ENCODE measurements at places on chromosomes 4 and X.

- no peak for DNase-seq
Measured at GRCh38 chr4:13535708-13536361, 8.5 kb downstream of the NKX3-2 start.

DNA sequence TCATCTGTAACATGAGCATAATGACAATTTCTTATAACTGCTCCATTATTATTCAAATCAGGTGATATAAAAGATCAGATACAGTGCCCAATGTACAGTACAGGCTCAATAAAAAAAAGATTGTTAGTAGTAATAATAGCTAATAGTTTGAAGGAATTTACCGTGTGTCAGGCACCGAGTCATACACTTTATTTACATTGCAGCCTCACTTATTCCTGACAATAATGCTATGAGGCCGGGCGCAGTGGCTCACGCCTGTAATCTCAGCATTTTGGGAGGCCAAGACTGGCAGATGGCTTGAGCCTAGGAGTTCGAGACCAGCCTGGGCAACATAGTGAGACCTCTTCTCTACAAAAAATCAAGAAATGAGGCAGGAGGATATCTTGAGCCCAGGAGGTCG lies 10.1 kb upstream of the MAP7D3 start:
- no peak for DNase-seq

GRCh38 chr4:181957088-181957487 lies 286.1 kb upstream of the TENM3 start:
- no peak for DNase-seq

DNA sequence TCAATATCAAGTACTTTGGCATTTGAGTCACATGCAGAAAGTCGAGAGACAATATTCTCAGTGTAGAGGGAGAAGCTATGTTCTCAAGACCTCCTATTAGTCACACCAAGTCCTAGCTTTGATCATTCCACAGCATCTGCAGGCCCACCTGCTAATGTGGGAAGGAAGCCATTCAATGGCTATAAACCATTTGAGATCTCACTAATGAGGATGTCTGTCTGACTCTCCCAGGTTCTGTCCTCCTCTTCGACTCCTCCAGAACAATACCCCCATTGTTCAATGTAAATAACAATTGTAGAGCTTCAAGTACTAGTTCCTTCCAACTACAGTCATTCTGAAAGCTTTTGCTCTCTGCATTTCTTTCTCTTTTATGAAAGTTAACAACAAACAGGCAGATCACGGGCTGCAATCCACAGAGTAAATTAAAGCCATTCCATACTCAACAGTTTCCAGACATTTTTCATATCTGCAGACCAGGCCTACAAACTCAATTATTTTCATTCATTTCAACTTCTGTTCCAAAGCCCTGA lies 140.2 kb upstream of the EDNRA start:
- DNase-seq = no peak

GRCh38 chr4:76691807-76692582 lies 205.9 kb downstream of the SOWAHB start:
- no peak for DNase-seq

DNA sequence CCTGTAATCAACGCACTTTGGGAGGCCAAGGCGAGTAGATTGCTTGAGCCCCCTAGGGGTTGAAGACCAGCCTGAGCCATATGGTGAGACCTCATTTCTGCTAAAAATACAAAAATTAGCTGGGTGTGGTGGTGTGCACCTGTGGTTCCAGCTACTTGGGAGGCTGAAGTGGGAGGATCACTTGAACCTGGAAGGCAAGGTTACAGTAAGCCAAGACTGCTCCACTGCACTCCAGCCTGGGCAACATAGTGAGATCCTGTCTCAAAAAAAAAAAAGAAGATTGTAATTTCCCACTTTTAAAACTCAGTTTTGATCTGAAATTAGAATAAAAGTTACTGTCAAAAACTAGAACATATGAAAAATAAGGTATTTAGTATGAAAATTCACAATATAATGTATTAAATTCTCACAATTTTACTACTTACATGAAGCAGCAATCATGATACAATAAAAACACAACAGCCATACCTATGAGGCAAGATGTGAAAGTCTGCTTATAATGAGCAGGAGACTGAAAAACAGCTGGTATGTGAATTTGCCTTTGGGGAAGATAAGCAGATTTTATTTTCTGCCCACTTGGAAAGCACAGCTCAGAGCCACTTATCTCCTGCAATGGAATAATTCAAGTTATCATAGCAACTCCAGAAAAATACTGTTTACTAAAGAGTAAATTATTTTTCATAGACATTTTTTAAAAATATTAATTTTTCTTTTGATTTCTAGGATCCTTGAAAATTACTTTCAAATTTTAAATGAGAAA lies 50.6 kb downstream of the ZGRF1 start:
- no peak for DNase-seq

- no peak for DNase-seq
Measured at GRCh38 chr4:152424977-152425376, 110.9 kb downstream of the FBXW7 start.

DNA sequence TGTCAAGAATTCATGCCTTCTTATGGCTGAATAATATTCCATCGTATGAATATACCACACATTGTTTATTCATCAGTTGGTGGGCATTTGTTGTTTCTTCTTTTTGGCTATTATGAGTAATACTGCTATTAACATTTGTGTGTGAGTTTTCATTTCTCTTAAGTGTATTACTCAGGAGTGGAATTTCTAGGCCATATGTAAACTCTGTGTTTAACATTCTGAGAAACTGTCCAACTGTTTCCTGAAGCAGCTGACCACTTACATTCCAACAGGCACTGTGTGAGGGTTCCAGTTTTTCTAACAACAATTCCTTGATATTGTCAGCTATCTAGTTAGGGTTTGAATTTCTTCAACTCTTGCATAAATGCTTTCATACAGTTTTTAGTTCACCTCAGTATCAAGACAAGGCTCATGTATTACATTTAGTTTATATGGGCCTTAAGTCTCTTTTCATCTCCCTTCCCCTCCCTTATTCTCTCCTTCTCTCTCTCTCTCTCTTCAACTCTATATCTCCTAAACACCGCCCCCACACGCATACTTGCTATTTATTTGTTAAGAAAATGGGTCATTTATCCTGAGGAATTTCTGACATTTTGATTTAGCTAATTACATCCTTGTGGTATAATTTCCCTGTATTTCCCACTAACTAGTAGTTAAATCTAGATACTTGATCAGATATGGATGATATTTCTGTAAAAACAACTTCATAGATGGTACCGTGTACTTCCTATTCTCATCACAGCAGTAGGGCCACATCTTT lies 77.4 kb downstream of the WDR19 start:
- no peak for DNase-seq

- DNase-seq = no peak
Measured at GRCh38 chr4:153927451-153927850, 138.6 kb upstream of the SFRP2 start.

DNA sequence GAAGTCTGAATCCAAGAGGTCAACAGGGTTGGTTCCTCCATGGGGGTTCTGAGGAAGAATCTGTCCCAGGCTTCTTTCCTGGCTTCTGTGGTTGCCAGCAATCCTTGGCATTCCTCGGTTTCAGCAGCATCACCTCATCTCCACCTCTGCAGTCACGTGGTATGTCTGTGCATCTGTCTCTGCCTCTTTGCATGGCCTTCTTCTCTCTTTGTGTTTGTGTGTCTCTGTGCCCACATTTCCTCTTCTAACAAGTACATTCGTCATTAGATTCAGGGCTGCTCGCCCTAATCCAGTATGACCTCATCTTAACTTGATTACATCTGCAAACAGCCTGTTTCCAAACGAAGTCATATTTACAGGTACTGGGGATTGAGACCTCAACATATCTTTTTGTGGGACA lies 114.0 kb downstream of the BCOR start:
- DNase-seq = no peak

DNA sequence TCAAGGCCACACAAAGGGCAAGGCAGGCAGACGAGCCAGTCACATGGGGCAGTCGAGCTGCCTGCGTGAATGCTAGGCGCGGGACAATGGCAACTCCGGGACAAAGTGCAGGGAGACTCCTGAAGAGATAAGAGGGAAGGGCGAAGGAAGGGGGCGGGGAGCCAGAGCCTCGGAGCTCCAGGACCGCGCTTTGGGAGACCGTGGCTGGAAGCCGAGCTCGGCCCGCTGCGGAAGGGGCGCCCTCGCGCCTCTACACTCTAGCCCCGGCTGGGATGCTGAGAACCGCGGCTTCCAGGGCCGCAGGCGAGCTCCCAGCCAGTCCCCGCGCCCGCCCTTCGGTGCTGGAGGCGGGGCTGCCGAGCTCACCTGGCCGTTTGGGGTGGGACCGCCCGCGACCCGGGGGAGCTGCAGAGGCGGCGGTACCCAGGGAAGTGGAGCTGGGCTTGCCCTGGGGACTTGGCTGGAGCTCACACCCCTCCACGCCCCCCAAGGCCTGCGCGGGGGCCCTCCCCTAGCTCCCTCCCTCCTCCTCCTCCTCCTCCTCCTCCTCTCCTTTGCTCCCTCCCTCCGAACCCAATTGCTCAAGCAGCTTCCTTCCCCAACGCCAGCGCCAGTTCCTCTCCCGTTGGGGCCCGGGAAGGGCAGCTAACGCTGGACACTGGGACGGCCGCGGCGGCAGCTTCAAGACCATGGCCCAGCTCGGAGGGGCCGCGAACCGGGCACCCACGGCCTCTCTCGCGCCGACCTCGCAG lies at the start of gene SOWAHD:
Gene SOWAHD (plus strand): TSS at position 610 of the 752 bp plus-strand sequence. CDS start 80 bp downstream, at position 690.
- DNase-seq = no peak

- DNase-seq = no peak
Measured at GRCh38 chr4:154218051-154218450, 273.5 kb downstream of the DCHS2 start.

GRCh38 chr4:129929052-129929451 lies 833.1 kb downstream of the C4orf33 start:
- DNase-seq = no peak

GRCh38 chr4:98570151-98570797 lies 88.1 kb downstream of the TSPAN5 start:
- no peak for DNase-seq

GRCh38 chr4:43411226-43411625 lies 518.7 kb downstream of the GRXCR1 start:
- no peak for DNase-seq

DNA sequence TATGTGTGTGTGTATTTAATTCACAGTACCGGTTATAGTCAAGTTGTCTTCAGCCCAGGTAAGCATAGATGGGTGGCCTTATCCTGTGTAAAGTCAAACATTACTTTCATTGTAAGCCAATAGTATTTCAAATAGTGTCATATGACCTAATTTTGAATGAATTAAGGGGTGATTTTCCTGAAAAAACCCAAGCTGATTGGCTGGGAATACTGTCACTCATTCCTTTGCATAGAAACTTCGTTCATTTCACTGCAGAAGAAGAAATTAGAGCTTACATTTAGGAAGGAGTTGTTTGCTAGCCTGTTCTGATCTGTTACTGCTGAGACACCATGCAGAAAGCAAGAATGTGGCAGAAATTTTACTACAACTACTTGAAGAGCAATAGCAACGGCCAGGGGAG lies 45.4 kb downstream of the SMARCAD1 start:
- no peak for DNase-seq

- DNase-seq = no peak
Measured at GRCh38 chrX:19195243-19195610, 73.0 kb upstream of the ADGRG2 start.

DNA sequence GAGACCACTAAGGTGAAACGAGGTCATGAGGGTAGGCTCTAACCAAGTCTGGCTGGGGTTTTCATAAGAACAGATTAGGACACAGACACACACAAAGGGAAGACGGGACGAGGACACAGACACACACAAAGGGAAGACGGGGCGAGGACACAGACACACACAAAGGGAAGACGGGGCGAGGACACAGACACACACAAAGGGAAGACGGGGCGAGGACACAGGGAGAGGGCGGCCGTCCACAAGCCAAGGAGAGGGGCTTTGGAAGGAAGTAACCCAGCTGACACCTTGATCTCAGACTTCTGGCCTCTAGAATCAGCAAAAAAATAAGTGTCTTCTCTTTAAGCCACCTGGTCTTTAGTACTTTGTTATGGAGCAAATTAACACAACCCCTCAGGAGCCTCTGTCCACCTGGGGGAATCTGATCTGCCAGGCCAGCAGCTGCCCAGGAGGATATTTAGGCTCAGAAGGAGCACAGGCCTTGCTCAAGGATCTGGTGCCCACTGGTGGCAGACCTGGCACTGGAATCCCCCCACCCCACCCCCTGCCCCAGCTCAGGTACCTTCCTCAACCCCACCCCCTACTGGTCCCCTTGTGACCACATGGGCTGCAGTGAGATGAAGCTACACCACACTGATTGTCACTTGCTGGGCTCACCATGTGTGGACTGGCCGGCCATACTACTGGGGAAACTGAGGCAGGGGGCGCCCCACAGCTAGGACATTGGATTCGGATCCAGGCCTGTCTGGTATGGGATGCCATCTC lies 2.8 kb downstream of the ABLIM2 start:
- DNase-seq = no peak

DNA sequence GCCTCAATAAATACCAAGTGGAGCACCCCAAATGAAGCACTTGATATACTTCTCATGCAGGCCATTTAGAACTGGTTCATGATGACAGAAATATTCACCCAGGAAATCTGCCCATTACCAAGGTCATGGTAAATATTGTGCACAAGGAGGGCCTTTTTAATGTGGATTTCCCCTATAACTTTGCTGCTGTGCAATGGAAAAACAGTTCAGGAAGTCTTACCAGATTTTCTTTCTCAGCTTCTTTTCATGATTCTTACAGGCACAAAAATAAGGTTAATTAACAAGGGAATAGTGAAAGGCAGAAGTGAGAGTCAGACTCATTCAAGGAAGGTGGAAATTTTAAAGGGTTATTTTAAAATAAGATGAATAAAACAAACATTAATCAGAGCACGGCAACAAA lies 904.3 kb upstream of the GRIA3 start:
- no peak for DNase-seq

GRCh38 chrX:54950730-54951375 lies 30.2 kb downstream of the TRO start:
- no peak for DNase-seq

DNA sequence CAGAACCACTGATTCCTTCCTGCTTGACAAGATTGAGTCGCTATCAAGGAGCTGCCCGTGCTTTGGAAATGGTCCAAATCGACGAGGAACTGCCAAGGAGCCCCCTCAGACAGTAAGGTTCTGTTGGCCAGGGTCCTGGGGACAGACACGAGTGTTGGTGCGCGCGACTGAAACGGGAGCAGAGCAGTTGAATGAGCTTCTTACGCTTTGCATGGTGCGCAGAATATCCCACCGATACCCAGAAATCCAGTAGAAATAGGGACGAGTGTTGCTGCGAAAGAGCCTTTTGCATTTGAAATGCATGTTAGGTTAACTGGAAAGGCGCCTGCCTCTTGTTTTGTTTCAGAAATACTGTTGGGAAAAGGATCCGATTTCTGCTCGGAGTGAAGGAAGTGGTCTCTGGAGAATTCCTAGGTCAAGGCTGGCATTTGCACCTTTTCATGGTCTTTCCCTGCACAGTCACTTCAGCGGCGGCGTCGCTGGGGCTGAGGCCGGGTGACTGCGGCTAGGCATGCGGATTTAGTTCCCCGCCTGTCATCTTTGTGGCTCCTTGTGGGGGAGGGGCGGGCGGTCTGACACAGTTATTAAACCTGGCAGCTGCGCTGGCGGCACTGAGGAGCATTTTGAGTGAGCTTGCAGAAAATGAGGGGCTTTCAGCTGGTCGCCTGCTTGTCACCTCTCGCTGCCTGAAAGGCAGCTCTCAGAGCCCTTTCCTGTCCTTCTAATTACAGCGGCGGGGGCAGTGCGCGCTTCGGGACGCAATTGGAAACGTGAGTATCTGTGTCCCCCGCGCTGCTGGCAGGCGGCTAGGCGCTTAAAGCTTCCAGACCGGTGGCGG lies 51.5 kb upstream of the TRIM2 start:
- DNase-seq = peak; percentile 7

Data from stimulated activated CD4-positive, alpha-beta T cell treated with anti-CD3 and anti-CD28 coated beads, Interleukin-1b, Interleukin-23, amount 100 ng/mL, for 1 hour (primary cell).